ENCODE measurements at places on chromosomes 11 and 22. TPM values are rescaled to one million over a fixed set of nuclear protein-coding genes. Genes with fewer than 3 reads are reported as not detected.
A peak's percentile ranks its signal among the peaks of the same experiment; 100 is the strongest.

The C11orf21 gene
- 41.8 TPM for total RNA-seq

The TECTA gene
- 0.30 TPM for total RNA-seq

The GGTLC3 gene
- not detected for total RNA-seq

The FJX1 gene
- total RNA-seq = not detected

The MS4A2 gene
- 0.37 TPM for total RNA-seq

The SSTR3 gene
- total RNA-seq = 4.3 TPM

The MFNG gene
- 148 TPM for total RNA-seq

The RAB39A gene
- not detected for total RNA-seq

The BAIAP2L2 gene
- 1.2 TPM for total RNA-seq

The GNG3 gene
- not detected for total RNA-seq

- no peak overlapping the region for H3K4me3 ChIP-seq
- H3K27ac ChIP-seq = peak overlapping the region; percentile 15
- H3K4me1 ChIP-seq = peaks cover 31% of the 10 kb centered on the region
These were observed 61.3 kb downstream of the MYH9 start for GRCh38 chr22:36326178-36327161.

DNA sequence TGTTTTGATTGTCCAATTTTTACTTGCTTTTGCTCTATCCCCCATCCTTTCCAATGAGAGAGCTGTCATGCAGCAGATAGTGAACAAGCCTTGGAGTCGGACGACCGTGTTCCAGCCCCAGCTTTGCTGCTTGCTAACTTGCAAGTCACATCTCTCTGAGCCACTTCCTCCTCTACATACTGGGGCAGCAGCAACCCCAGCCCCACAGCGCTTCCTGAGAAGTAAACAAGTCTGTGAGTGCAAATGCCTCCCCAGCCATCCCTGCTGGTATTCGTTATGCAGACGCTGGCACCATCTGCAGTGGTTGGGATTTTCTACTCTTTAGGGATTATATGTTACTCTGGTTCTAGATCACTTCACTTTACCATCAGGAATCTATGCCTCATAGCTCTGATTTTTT, 35.0 kb downstream of the TPBGL start:
- H3K27me3 ChIP-seq = no peaks in the 10 kb centered on the region
- H3K4me3 ChIP-seq = peak overlapping the region; percentile 78
- peaks cover 10% of the 10 kb centered on the region for H3K36me3 ChIP-seq
- H3K27ac ChIP-seq = peak overlapping the region; percentile 79
- DNase-seq = peak; percentile 36

- DNase-seq = peak; percentile 39
- H3K27me3 ChIP-seq = no peaks in the 10 kb centered on the region
- peaks cover 60% of the 10 kb centered on the region for H3K4me1 ChIP-seq
- H3K36me3 ChIP-seq = peaks cover 32% of the 10 kb centered on the region
These were observed 8.0 kb downstream of the AHNAK start for GRCh38 chr11:62538470-62539237.

- no peaks in the 10 kb centered on the region for H3K27me3 ChIP-seq
- H3K4me3 ChIP-seq = no peak overlapping the region
- DNase-seq = no peak
- no peaks in the 10 kb centered on the region for H3K36me3 ChIP-seq
These were observed 106.5 kb upstream of the SYT13 start for GRCh38 chr11:45392591-45393091.

DNA sequence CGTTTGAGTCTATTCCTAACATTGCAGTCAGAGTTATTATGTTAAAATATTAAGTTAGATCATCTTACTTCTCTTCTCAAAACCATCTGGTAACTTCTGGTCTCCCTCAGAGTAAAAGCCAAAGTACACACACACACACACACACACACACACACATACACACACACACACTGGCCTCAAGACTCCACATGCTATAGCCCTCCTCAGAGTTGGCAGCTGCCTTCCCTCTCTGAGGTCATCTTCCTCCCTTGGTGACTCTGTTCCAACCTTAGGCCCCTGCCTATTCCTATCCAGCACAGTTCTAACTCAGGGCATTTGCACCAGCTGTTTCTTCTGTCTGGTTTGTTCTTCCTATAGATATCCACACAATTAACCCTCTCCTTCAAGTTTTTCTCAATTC, 272.0 kb upstream of the SESN3 start:
- H3K36me3 ChIP-seq = no peaks in the 10 kb centered on the region
- no peaks in the 10 kb centered on the region for H3K27me3 ChIP-seq
- H3K4me3 ChIP-seq = no peak overlapping the region
- no peak for DNase-seq

- DNase-seq = no peak
- H3K27me3 ChIP-seq = no peaks in the 10 kb centered on the region
- H3K4me1 ChIP-seq = peaks cover 9% of the 10 kb centered on the region
- no peak overlapping the region for H3K27ac ChIP-seq
These were observed 651 bp upstream of the C11orf42 start for GRCh38 chr11:6204706-6205105.

GRCh38 chr11:72001834-72002591, 3.3 kb downstream of the IL18BP start:
- no peaks in the 10 kb centered on the region for H3K27me3 ChIP-seq
- peaks cover 54% of the 10 kb centered on the region for H3K36me3 ChIP-seq
- peaks cover 24% of the 10 kb centered on the region for H3K4me1 ChIP-seq
- H3K4me3 ChIP-seq = no peak overlapping the region

DNA sequence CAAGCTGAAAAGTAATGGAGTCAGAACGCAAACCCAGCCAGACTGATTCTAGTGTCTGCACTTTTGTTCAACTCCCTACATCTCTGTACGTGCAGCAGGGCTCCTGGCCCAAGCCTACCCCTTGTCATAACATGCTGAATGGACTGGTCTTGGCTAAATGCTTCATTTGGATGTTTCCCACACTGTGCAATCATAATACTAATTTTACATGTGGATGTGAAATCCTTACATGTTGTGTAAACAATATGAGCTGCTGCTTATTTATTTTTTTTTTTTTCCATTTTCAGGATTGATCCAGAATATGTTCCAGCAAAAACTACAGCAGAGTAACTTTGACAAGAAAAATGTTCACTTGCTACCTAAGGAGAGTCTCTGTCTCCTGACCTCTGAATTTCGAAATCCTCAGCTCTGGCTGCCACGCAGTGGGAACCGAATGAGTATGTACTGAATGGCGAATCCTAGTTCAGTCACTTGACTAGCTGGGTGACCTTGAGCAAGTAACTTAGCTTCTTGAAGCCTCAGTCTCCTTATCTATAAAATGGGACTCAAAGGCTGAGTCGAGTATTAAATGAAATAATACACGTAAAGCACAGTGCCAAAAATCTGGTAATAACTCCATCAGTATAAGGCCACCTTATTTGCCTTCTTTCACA, 133.4 kb downstream of the EHF start:
- no peak overlapping the region for H3K27ac ChIP-seq
- no peak overlapping the region for H3K4me3 ChIP-seq
- no peak for DNase-seq
- H3K36me3 ChIP-seq = no peaks in the 10 kb centered on the region
- peaks cover 3% of the 10 kb centered on the region for H3K27me3 ChIP-seq

DNA sequence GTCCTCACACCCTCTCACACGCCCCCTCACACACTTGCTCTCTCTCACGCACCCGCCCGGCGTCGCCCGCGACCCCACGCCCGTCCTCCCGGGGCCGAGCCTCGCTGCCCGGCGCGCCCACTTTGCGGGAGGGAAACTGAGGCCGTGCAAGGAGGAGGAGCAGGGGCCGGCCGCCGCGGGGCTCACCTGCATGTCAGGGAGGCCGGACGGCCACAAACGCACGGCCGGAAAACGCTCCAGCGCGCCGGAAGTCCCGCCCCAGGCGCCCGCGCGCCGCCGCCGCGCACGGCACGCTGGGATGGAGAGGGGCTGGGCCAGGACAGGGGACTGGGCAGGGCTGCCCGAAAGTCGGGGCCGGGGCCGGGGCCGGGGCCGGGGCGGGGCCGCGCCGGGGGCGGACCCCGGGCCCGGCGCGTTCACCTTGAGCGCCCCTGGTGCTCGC, at the start of gene CHID1:
Gene CHID1 (minus strand): TSS at position 222 of the 442 bp plus-strand sequence. CDS start 5,994 bp downstream, outside the sequence.
- no peaks in the 10 kb centered on the region for H3K27me3 ChIP-seq
- no peaks in the 10 kb centered on the region for H3K36me3 ChIP-seq

DNA sequence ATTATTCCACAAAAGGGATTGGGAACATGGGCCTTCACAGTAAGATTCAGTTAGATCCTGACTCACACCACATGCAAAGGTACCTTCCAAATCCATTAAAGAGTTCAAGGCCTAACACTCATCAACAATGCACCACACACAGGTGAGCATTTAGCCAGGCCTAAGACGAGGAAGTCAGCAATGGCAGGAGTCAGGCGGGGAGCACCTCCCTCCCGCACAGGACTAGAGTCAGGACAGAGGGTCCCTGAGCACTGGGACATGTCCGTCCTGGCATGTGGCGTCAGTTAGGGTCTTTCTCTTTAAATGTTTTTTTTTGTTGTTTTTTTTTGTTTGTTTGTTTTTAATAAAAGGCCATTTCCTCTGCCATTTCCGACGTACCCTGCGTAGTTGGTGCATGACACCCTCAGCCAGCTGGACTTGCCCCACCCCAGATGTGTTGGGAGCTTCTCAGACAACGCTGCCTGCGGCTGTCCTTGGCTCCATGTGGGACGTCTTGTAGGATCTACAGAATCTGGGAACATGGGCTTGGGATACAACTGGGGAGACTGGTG, 1458.6 kb downstream of the BRD1 start:
- no peaks in the 10 kb centered on the region for H3K4me1 ChIP-seq
- H3K36me3 ChIP-seq = no peaks in the 10 kb centered on the region
- no peak overlapping the region for H3K4me3 ChIP-seq

DNA sequence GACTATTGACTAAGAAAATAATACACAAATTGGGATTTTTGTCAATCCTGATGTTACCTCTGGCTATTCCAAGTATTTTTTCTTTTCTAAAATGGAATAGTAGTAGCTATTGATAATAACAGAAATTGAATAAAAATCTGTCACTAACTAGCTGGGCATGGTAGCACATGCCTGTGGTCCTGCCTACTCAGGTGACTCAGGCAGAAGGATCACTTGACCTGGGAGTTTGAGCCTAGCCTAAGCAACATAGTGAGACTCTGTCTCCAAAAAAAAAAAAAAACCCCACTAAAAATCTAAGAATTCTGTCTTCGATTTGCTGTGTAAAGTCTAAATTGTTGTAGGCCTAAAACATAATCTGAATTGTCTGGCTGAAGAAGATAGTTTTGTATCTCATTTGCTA, 42.2 kb downstream of the FAM118A start:
- H3K36me3 ChIP-seq = no peaks in the 10 kb centered on the region
- H3K4me3 ChIP-seq = no peak overlapping the region
- no peaks in the 10 kb centered on the region for H3K4me1 ChIP-seq
- no peaks in the 10 kb centered on the region for H3K27me3 ChIP-seq
- no peak for DNase-seq

- no peak overlapping the region for H3K4me3 ChIP-seq
- peaks cover 11% of the 10 kb centered on the region for H3K4me1 ChIP-seq
- H3K27ac ChIP-seq = no peak overlapping the region
- DNase-seq = no peak
- H3K27me3 ChIP-seq = no peaks in the 10 kb centered on the region
- H3K36me3 ChIP-seq = peaks cover 5% of the 10 kb centered on the region
These were observed 13.2 kb downstream of the SIK3 start for GRCh38 chr11:117084992-117085391.

- no peaks in the 10 kb centered on the region for H3K27me3 ChIP-seq
- H3K4me1 ChIP-seq = no peaks in the 10 kb centered on the region
- no peak overlapping the region for H3K4me3 ChIP-seq
- H3K36me3 ChIP-seq = no peaks in the 10 kb centered on the region
- H3K27ac ChIP-seq = no peak overlapping the region
- no peak for DNase-seq
These were observed 95.3 kb upstream of the OR9G4 start for GRCh38 chr11:56843816-56844215.

- no peaks in the 10 kb centered on the region for H3K4me1 ChIP-seq
- H3K4me3 ChIP-seq = no peak overlapping the region
- no peaks in the 10 kb centered on the region for H3K27me3 ChIP-seq
- DNase-seq = no peak
- no peaks in the 10 kb centered on the region for H3K36me3 ChIP-seq
These were observed 49.0 kb downstream of the ARHGAP42 start for GRCh38 chr11:100735949-100736675.

- no peaks in the 10 kb centered on the region for H3K27me3 ChIP-seq
- no peak overlapping the region for H3K4me3 ChIP-seq
These were observed 9.7 kb downstream of the MRGPRF start for GRCh38 chr11:69003301-69003865.

Measured in CD4-positive, CD25-positive, alpha-beta regulatory T cell (primary cell).